T-cell (primary cell): ENCODE measurements at places on chromosomes 3 and 15.

DNA sequence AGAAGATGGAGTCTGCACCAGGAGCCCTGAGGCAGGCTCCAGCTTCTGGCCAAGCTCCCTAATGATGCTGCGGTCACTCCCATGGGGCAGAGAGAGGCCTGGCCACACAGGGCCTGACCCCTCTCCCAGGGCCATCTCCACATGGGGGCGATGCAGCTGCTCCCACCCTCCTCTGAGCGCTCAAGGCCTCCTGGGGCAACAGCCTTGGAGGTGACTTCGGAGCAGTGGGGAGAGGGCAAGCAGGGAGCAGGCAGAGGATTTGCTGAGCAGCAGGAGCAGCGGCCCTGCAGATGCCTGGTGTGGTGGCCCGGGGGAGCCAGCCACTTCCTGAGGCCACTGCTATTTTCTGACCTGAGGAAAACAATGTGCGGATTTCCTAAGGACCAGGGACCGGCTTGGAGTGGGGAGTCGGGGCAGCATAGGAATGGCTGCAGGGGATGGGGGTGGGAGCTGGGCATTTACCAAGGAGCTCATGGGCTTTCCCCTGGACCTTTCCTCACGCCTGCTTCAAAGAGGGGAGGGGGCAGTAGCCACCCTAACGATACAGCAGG lies 81.6 kb upstream of the RPL32 start:
- H3K27ac ChIP-seq, result no peak overlapping the region
- peaks cover 45% of the 10 kb centered on the region for H3K4me1 ChIP-seq
- DNase-seq, result no peak
- H3K27me3 ChIP-seq, result no peaks in the 10 kb centered on the region

GRCh38 chr3:71503525-71504249 lies 79.8 kb downstream of the FOXP1 start:
- H3K36me3 ChIP-seq, result no peaks in the 10 kb centered on the region
- H3K4me1 ChIP-seq, result peaks cover 2% of the 10 kb centered on the region
- H3K27me3 ChIP-seq, result no peaks in the 10 kb centered on the region
- no peak for DNase-seq
- no peak overlapping the region for H3K4me3 ChIP-seq

GRCh38 chr15:63879211-63879610 lies 45.5 kb upstream of the HERC1 start:
- H3K27ac ChIP-seq, result no peak overlapping the region
- H3K4me1 ChIP-seq, result no peaks in the 10 kb centered on the region
- no peaks in the 10 kb centered on the region for H3K36me3 ChIP-seq
- no peaks in the 10 kb centered on the region for H3K27me3 ChIP-seq

DNA sequence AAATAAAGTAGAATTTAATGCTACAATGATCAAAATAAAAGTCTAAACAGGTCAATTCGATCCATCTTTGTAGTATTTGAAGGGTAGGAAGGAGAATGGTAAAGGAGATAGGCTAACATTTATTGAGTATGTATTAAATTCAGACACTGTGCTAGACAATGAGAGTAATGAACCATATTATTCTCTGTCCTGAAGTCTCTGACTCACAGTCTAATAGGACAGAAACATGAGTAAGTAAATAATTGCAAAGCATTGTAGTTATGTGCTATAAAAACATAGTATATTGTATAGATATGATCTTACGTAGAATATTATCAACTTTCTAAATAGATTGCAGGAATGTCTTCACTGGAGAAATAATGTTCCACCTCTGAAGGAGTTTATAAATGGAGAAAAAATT lies 64.5 kb downstream of the MDFIC2 start:
- DNase-seq, result no peak
- no peaks in the 10 kb centered on the region for H3K4me1 ChIP-seq
- H3K27ac ChIP-seq, result no peak overlapping the region
- no peak overlapping the region for H3K4me3 ChIP-seq
- H3K27me3 ChIP-seq, result no peaks in the 10 kb centered on the region

DNA sequence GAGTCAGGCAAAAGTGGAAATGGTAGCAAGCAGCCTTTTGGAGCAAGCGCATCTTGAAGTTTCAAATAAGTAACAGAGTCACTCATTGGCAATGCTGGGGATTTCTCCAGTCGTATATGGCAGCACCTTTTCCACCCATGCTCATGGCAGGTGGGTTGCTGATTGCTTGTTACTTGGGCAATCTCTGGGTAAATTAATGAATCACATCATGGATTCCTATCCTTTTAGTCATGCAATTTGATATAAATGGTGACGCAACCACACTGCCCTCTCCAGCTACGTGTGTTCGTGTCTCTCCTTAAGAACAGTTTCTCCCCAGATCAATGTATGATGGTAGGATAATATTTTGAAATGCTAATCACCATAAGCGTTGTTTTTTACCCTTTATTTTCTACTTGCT lies 339.9 kb upstream of the KCNH8 start:
- H3K27me3 ChIP-seq, result no peaks in the 10 kb centered on the region
- no peak for DNase-seq
- H3K4me1 ChIP-seq, result no peaks in the 10 kb centered on the region
- no peak overlapping the region for H3K4me3 ChIP-seq
- H3K36me3 ChIP-seq, result no peaks in the 10 kb centered on the region
- H3K27ac ChIP-seq, result no peak overlapping the region
